GDM1 (cell line): ENCODE measurements at places on chromosomes 2 and 18.

DNA sequence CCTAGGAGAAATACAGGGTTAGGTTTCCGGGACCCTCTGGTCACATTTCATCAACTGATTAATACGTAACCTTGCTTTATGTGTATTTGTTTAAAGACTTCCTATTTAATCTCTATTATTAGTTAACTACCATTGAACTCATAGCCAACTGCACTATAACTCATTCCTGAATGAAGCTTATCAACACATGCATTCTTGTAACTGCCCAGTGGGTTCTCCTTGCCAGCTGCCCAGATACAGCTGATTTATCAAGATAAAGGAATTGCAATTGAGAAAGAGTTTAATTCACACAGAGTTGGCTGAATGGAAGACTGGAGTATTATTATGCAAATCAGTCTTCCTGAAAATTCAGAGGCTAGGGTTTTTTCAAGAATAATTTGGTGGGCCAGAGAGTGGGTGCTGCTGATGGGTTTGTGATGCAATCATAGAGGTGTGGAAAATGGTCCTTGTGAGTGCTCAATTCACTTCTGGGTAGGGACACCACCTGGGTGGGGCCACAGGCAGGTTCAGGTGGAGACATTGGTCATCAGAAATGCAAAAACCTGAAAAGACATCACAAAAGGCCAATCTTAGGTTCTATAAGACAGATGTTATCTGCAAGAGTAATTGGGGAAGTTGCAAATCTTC lies 21.1 kb upstream of the NOSTRIN start:
- no peak for DNase-seq

GRCh38 chr2:190103144-190103543 lies 40.6 kb upstream of the MSTN start:
- DNase-seq: no peak

- DNase-seq: no peak
Observed at GRCh38 chr18:46402396-46402795, 254.6 kb downstream of the LOXHD1 start.

GRCh38 chr18:48836806-48837615 lies 113.8 kb downstream of the SMAD7 start:
- DNase-seq: no peak

GRCh38 chr2:192195548-192196418 lies 1.1 kb upstream of the TMEFF2 start:
- peak; percentile 4 for DNase-seq

GRCh38 chr2:46512185-46512584 lies 32.8 kb downstream of the TMEM247 start:
- DNase-seq: no peak

DNA sequence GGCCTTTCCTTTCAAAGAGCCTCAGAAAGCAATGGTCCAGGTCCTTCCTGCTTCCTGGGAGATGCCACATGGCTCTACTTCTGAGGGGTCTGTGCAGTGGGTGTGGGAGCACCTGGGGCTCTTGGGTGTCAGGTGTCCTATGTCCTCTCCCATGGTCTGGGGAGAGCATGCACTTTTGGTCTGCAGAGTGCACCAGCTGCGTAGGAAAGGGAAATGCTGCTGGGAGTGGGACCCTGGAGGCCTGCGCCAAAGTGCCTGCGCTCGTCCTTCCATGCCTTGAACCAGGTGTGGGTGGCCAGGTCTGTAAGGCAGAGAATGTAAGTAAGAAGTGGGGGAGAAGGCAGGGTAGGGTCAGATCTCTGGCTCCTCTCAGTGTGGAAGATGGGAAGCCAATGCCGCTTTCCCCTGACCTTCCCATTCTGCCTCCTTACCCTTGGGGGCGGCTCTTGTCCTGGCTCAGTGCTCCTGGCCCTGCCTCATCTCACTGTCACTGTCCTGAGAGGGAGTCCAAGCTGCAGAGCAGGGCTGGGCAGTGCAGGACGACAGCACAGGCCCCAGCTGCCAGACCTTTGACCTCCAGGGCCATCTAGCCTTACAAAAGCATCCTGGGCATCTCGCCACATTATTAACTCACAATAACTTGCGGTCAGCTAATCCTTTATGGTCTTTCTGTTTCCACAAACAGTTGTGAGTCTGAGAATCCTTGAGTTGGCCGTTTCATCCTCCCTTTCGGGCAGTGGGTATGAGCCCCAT lies 6.6 kb upstream of the PROM2 start:
- no peak for DNase-seq

DNA sequence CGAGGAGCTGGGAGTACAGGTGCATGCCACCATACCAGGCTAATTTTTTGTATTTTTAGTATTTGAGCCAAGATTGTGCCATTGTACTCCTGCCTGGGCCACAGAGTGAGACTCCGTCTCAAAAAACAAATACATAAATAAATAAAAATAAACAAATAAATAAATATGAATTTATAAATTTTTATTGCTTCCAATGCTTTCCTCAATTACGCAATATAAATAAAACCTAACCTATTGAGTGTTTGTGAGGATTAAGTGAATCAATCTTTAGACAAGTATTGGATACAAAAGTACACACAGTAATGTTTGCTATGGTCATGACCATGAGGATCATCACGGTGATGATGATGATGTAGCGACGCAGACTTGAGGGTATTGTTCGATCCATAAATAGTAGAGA lies 257.4 kb downstream of the ASXL3 start:
- no peak for DNase-seq

- DNase-seq: no peak
Observed at GRCh38 chr18:65287652-65288051, 463.2 kb upstream of the CDH7 start.

DNA sequence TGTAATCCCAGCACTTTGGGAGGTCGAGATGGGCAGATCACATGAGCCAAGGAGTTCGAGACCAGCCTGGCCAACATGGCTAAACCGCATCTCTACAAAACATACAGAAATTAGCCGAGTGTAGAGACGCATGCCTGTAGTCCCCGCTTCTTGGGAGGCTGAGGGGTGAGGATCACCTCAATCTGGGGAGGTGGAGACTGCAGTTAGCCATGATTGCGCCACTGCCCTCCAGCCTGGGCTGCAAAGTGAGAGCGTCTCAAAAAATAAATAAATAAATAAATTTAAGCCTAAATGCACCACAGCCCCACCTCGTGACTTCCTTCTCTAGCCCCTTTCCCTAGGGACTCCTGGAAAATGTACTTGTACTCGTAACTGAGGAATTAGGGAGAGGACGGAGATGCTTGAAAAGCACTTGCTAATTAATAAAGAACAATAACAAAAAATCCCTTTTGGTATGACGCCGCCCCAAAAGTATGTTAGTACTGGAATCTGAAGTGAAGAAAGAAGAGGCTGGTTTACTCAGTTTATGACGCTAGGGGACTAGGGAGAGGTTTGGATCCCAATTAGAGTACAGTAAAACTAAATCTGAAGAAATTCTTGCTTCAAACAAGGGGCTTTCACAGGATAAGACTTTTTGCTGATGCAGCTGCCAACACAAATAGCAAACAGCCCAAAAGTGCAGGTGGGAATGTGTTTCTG lies 887 bp upstream of the ZNF396 start:
- no peak for DNase-seq

DNA sequence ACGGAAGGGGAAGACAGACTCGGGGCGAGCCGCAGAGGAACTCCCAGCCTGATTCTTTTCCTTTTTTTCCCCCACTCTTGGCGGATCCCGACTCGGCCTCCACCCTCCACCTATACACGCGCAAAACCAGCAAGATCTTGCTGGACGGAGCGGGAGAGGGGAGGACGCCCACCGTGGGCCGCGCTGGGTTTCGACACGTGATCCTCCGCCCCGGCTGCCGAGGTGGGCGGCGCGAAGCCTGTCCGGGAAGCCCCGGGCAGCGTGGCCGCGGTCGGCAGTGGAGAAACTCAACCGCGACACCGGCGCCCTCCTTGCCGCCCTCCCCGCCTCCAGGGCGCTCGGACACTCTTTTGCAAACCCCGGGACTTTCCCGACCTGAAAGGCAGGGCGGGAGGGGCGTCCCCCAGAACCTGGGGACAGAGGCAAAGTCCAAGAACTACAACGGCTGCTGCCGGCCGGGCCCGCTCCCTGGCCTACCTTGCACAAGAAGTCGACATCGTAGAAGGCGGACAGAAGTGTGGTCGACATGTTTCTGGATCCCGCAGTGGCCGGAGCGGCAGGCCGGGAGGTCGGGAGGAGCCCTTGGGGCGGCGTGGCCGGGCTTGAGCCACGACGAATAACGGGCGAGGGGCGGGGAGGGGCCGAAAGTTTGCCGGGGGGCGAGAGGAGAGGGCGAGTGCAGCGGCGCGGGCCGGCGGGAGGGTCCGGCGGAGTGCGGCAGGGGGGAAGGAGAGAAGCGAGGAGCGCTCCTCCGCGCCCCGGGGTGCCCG lies 433 bp downstream of the ZFP36L2 start:
- DNase-seq: peak; percentile 67

DNA sequence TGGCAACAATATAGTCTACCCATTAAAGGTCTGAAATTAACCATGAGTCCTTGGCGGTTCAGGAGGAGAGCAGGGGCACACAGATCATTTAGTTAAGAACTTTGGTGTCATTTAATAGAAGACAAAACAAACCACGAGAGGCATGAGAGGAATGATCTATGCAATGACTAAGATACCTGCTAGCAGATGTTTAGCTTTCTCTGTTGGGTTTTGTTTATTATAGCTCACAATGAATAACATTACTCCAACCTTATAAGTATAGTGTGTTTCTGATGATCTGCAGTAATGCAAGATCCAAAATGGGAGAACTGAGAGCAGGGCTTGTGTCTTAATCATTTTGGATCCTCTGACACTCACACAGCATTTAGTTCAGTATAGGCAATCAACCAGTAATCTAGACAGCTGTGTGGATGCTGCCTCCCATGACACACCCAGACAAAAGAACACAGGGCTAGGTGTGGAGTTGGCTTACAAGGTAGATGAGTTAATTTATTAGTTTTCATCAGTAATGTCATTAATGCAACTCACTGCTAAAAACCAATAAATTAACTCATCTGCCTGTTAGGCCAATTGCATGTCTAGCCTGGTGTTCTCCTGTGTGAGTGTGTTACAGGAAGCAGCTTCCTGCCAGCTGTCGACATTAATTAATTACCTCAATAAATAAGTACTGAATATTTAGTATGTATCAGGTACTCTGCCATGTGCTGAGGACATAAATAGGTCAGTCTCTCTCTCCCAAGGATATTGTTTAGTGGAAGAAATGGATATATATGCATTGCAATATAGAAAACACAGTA lies 92.3 kb downstream of the CLIP4 start:
- DNase-seq: no peak
